ENCODE measurements at places on chromosomes 7 and 10. TPM values are rescaled to one million over a fixed set of nuclear protein-coding genes. Genes with fewer than 3 reads are reported as not detected.
A peak's percentile ranks its signal among the peaks of the same experiment; 100 is the strongest.

TMEM236 gene
- 0.04 TPM for total RNA-seq

AKR1C1 gene
- not detected for total RNA-seq

UTF1 gene
- not detected for total RNA-seq

HABP2 gene
- total RNA-seq = not detected

LIPJ gene
- not detected for total RNA-seq

CUBN gene
- 0.18 TPM for total RNA-seq

MMP21 gene
- not detected for total RNA-seq

DNA sequence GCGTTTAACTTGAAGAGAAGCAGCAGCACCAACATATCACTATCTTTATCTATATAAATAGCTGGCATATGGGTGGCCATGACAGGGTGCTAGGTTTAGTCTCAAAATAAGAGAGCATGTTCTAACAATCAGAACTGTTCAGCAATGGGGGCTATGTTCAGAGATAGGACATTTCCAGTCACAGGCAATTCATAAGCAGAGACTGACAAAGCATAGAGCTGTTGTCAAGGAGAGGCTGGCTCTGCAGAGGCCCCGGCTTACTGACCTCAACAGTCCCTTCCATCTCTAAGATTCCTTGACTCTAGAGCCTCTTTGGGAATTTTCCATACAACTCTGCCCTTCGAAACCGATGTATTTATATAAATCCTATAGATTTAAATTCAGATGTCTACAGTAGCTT lies 17.2 kb downstream of the ANK3 start:
- no peaks in the 10 kb centered on the region for H3K4me1 ChIP-seq
- H3K36me3 ChIP-seq = no peaks in the 10 kb centered on the region
- H3K27me3 ChIP-seq = no peaks in the 10 kb centered on the region
- DNase-seq = no peak
- no peak overlapping the region for H3K4me3 ChIP-seq

DNA sequence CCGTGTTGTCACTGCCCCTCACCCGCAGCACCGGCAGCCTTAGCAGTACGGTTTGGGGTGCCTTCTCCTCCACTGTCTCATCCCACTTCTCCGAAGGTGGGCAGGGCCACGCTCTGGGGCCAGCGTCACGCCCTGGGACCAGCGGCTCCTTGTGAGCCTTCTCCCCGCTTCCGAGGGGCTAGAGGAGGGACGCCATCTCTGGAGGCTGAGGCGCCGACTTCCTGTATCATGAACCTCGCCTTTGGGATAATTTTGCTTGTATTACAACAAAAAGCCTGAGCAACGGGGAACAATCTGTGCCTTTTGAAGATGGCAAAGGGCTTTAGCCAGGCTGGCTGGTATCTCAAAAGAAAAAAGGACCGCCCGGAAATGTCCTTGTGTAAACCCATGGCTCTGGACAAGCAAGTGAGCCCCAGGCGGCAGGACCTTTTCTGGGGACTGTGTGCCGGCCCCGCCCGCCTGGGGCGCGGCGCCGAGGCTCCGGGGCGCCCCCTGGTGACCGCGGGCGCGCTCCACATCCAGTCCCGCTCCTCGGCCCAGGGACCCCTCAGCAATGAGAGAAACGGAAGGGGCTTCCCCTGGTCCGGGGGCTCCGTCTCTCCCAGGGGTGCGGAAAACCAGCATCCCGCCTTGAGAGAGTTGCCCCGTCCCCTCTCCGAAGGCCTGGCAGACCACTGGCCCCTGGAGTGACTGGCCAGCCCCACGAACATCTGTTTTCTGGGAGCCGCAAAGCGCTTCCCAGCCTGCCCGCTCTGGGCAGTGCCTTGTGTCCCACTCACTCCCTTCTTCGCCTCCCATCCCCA lies 3.8 kb downstream of the DEPP1 start:
- peak overlapping the region; percentile 59 for H3K27ac ChIP-seq
- H3K36me3 ChIP-seq = no peaks in the 10 kb centered on the region
- H3K27me3 ChIP-seq = no peaks in the 10 kb centered on the region
- peaks cover 22% of the 10 kb centered on the region for H3K4me1 ChIP-seq

DNA sequence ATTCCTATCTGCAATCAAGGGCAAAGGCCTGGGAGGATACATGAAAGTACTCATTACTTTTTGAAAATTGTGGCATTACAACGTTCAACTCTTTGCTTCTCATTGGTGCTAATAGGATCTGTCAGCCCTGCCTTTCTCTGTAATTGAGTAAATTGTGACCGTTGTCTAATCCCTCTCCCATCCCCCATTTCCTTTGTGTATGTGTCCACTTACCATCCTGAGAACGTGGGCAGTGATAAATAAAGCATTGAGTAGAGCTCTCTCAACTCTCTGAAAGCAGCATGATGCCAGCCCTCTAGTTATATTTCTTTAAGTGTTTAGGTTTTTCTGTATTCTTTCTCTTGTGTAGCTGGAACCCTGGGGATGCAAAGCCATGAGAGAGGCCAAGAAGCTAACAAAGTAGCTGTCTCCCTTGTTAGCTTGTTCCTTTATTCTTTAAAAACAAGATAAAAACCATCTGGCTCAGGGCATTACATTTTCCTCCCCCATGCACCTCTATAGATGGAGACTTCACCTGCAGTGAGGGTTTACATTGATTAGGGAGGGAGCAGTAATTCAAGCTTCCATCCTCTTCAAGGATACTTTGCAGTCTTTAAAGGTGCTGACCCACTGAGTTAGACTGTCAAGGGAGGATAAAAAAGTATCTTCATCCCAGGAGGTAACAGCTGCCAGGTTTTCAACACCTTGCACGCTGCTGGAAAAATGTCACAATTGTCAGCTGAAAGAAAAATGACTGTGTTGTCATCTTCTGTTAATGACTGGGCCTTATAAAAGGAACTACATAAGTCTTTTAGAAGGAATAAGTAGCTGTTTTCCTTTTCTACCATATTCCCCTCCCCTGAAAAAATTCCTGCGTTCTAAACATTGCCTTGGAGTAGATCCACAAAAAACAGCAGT lies 112.3 kb downstream of the BTRC start:
- H3K4me3 ChIP-seq = no peak overlapping the region
- H3K27ac ChIP-seq = no peak overlapping the region
- H3K4me1 ChIP-seq = no peaks in the 10 kb centered on the region
- H3K36me3 ChIP-seq = no peaks in the 10 kb centered on the region

Data from Karpas-422 (cell line).